Keratinocyte (primary cell): ENCODE measurements at places on chromosomes 5 and 9.

DNA sequence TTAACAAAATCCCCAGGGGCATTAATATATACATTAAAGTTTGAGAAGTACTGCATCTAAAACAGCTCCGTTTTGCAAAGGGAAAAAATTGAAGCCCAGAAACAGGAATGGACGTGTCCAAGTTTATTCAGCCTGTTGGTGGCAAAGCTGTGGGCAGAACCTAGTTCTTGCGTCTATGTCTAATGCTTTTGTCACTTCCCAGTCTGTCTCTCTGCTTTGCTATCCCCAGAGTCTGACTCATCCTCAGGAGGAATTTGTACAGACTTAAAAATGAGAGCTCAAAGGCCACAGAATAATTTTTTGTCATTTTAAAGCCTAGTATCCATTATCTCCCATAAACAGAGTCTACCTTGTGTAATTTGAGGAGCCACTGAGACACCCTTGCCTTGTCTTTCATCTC is 330.9 kb upstream of the GRIA1 start:
- H3K36me3 ChIP-seq = no peaks in the 10 kb centered on the region
- peaks cover 29% of the 10 kb centered on the region for H3K4me1 ChIP-seq
- peak overlapping the region; percentile 45 for H3K27ac ChIP-seq
- H3K4me3 ChIP-seq = no peak overlapping the region
- DNase-seq = no peak

- no peak overlapping the region for H3K27ac ChIP-seq
- H3K36me3 ChIP-seq = no peaks in the 10 kb centered on the region
- no peak for DNase-seq
- H3K4me3 ChIP-seq = no peak overlapping the region
Observed at GRCh38 chr5:84614906-84615305, 230.2 kb upstream of the EDIL3 start.

GRCh38 chr9:134396258-134396742 is 70.0 kb downstream of the RXRA start:
- no peak overlapping the region for H3K4me3 ChIP-seq
- no peak for DNase-seq
- no peaks in the 10 kb centered on the region for H3K27me3 ChIP-seq
- H3K27ac ChIP-seq = no peak overlapping the region
- peaks cover 7% of the 10 kb centered on the region for H3K36me3 ChIP-seq

DNA sequence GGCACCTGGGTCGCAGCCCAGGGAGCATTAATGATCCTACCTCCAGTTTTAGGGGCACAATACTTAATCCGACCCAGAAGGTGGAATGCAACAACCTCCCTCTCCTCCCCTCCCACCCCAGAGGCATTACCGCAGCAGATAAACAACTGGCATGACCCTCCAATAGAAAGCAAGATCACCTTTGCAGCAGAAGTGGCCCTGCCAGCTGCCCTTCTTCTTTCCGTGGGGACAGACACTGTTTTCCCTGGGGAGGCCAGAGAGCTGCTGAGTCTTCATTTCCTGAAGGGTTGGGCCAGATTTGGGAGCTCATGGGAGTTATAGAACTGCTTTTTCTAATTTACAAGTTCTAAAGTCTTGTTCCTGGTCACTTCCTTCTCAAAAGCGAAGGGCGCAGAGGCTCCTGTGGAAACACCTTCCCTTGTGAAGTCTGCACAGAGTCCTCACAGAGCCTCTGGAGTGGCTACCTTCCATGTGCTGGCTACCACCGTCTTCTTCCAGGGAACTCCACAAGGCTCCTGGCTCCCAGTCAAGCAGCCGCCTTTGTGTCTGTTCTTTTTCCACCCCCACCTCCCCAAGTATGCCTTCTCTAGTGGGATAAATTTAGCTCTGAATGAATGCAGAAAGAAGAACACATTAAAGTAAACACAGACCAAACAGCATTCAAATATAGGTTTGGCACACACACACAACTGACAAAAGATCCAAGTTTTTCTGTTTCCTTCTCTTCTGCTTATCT is 8.0 kb upstream of the PALM2AKAP2 start:
- no peak overlapping the region for H3K27ac ChIP-seq
- H3K36me3 ChIP-seq = no peaks in the 10 kb centered on the region
- no peak for DNase-seq
- no peak overlapping the region for H3K4me3 ChIP-seq

DNA sequence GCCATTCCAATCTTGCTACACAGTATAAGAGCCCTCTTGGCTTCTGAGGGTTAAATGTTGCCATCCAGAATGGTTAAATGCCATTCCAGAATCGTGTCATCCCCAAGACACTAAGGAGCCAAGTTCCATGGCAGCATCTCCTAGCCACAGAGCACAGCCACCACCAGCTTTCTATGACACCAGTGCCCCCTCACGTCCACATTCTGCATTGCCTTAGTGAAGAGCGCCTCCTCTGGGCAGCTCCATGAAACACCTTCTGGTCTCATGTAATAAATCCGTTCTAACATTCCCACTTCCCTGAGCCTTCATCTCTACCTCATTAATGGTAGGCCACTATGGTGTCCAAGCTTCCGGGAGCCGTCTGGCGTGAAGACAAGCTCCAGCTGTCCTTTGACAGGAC is 12.4 kb downstream of the CBY3 start:
- peaks cover 3% of the 10 kb centered on the region for H3K36me3 ChIP-seq
- H3K27ac ChIP-seq = no peak overlapping the region
- H3K4me3 ChIP-seq = no peak overlapping the region

- H3K27ac ChIP-seq = no peak overlapping the region
- no peaks in the 10 kb centered on the region for H3K27me3 ChIP-seq
- H3K4me3 ChIP-seq = no peak overlapping the region
- no peaks in the 10 kb centered on the region for H3K4me1 ChIP-seq
Observed at GRCh38 chr5:120630550-120630949, 166.4 kb downstream of the PRR16 start.

DNA sequence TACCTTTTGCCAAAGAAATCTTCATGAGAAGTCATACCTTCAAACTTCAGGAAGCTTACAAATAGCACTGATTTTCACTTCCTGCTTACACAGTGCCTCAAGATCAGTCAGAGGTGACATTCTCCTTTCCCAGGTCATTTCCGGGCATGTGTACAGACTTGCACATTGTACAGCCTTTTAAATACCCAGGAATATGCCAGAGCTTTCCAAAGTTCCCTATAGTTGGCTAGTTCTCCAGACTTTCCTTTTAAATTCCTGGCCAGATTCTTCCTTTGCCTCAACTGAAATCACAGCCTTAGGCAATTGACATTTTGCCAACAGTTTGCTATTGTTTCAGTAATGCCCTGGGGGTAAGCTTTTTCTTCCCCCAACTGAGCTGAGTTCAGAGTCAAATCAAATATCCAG is 47.2 kb downstream of the RFX3 start:
- peaks cover 9% of the 10 kb centered on the region for H3K4me1 ChIP-seq
- peak overlapping the region; percentile 16 for H3K27ac ChIP-seq
- H3K4me3 ChIP-seq = no peak overlapping the region
- no peaks in the 10 kb centered on the region for H3K27me3 ChIP-seq
- H3K36me3 ChIP-seq = no peaks in the 10 kb centered on the region

GRCh38 chr9:22088053-22088716 is 79.1 kb upstream of the CDKN2B start:
- H3K36me3 ChIP-seq = no peaks in the 10 kb centered on the region
- no peak for DNase-seq
- H3K4me3 ChIP-seq = no peak overlapping the region
- H3K27ac ChIP-seq = no peak overlapping the region

DNA sequence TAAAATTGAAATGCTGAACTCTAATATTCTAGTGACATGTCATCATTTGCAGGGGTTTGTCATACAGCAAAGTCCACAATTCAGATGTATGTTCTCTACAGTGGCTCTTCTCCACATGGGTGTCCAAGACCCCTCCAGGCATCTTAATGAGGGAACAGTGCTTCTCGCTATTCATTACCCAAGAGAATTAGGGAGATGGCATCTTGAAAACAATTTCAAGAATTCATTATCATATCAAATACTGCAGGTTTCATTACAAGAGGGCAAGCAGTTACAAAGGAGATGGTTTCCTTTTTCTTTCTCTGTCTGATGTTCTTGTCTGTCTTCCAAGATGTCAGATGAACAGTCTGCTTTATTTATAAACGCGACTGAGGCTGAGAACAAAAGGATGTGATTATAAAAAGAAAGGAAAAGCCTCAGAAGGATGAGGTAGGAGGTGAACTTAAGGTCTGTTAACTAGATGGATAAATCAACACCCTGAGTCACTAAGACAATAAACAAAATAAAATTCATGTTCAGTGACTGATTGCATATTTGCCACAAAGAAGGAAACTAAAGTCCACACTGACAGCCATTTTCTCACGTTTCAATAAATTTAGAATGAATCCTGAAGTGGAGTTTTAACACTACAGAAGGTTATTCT is 326.7 kb upstream of the EFNA5 start:
- DNase-seq = no peak
- no peaks in the 10 kb centered on the region for H3K36me3 ChIP-seq
- no peak overlapping the region for H3K4me3 ChIP-seq
- no peak overlapping the region for H3K27ac ChIP-seq

DNA sequence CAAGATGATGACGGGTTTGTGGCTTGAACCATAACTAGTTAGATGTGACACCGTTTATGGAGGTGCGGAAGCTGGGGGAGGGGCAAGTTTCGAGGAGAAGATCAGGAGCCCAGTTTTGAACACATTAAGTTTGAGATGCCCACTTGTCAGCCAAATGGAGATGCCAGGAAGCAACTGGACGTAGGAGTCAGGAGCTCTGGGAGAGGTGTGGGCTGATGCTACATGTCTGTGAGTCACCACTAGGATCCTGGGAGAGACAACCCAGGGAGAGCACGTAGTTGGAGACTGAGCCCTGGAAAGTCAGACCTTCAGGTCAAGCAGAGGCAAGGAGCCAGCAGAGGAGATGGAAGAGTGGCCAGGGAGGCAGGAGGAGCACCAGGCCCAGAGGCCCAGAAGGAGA is 48.8 kb upstream of the SLC25A51 start:
- H3K36me3 ChIP-seq = peaks cover 30% of the 10 kb centered on the region
- DNase-seq = no peak
- peaks cover 34% of the 10 kb centered on the region for H3K4me1 ChIP-seq
- H3K27ac ChIP-seq = peak overlapping the region; percentile 95
- no peaks in the 10 kb centered on the region for H3K27me3 ChIP-seq

GRCh38 chr9:109903515-109904138 is 123.6 kb downstream of the PALM2AKAP2 start:
- no peaks in the 10 kb centered on the region for H3K27me3 ChIP-seq
- H3K4me3 ChIP-seq = no peak overlapping the region
- no peak overlapping the region for H3K27ac ChIP-seq

DNA sequence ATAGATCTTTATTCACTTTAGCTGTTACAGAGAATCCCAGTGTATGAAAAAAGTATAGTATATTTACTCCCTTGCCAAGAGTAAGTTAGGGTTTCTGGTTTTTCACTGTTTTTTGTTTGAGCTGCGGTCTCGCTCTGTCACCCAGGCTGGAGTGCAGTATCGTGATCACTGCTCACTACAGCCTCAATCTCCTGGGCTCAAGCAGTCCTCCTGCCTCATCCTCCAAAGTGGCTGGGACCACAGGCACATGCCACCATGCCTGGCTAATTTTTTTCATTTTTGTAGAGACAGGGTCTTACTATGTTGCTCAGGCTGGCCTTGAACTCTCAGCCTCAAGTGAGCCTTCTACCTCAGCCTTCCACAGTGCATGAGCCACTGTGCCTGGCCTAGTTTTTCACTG is 3.0 kb downstream of the RAI14 start:
- H3K27me3 ChIP-seq = no peaks in the 10 kb centered on the region
- H3K36me3 ChIP-seq = no peaks in the 10 kb centered on the region
- peaks cover 16% of the 10 kb centered on the region for H3K4me1 ChIP-seq
- no peak overlapping the region for H3K27ac ChIP-seq
- no peak for DNase-seq

- no peaks in the 10 kb centered on the region for H3K27me3 ChIP-seq
- H3K4me1 ChIP-seq = no peaks in the 10 kb centered on the region
- no peak overlapping the region for H3K27ac ChIP-seq
- no peak for DNase-seq
- no peaks in the 10 kb centered on the region for H3K36me3 ChIP-seq
Observed at GRCh38 chr9:7273575-7273974, 515.8 kb downstream of the KDM4C start.
